ENCODE measurements at places on chromosomes 2 and 18.

DNA sequence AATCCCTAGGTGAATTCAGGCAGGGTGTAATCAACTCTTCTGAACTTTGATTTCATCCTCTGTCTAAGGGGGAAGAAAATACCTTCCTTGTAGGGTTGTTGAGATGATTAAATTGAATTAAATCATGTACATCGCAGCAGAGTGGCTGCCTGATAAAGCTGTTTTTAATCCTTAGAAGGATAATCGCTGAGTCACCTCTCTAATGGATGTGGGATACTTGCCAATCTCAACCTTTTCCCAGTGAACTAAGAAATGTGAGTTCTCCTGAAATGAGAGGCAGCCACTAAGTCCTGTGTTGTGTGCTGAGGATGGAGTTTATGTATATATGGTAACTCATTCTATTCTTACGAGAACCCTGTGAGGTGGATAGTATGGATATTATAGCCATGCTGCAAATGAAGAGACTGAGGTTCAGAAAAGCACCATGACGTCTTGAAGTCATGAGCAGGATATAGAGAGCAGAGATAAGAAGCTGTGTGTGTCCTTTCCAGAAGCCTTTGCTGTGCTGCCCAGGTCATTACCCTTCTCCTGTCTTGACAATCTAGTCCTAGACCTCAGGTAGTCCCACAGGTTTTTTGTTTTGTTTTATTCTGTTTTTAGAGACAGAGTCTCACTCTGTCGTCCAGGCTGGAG lies 93.3 kb downstream of the HNRNPLL start:
- DNase-seq: no peak

GRCh38 chr18:21669736-21670285 lies 34.8 kb downstream of the ABHD3 start:
- DNase-seq: no peak

DNA sequence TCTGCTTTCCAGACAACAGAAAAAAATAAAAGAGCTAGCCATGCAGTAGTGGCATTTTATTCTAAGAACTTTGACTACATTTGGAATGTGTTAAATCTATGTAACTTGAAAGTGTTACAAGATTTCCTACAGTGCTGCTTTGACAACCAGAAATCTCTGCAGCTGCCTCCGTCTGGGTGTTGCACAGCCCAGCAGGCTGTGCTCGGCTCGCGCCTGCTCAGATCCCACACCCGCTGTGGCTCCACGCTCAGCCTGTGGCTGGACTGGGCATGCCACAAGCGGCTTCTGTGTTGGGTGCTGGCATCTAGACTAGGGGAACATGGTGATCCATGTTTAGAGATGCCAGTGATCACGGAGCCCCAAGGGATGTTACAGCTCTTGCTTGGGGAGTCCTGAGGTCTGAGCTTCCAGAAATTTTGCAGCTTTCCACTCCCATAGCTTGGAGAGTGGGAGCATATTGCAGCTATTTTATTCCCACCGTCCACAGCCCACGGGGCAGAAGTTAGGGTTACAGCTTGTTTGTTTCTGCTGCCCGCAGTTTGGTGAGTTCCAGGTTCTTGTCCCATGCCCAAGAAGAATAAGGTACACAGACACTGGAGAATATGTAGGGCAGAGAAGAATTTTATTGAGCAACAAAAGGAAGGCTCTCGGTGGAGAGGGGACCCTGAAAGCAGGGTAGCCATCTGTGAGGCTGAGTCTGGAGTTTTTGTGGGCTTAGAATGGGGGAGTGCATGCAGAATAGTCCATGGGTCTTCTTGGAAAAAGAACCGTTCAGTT lies 44.1 kb downstream of the FAM171B start:
- no peak for DNase-seq

DNA sequence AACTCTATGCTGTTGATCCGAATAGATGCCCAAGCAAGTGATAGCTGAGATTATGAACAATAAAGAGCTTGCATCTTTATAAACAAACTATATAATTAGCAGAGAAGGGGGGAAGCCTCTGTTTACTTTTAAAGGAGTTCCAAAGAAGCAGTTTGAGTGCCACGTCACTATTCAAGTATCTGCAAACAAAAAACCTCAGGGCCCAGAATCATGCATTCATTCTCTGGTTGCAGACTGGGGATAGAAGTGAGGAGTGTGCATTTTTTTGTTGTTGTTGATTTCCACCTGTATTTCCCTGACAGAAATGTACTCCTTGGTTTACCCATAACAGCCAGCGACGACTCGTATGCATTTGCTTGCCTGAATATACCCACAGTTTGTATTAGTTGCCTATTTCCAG lies 264.3 kb downstream of the PTGR3 start:
- DNase-seq: no peak

DNA sequence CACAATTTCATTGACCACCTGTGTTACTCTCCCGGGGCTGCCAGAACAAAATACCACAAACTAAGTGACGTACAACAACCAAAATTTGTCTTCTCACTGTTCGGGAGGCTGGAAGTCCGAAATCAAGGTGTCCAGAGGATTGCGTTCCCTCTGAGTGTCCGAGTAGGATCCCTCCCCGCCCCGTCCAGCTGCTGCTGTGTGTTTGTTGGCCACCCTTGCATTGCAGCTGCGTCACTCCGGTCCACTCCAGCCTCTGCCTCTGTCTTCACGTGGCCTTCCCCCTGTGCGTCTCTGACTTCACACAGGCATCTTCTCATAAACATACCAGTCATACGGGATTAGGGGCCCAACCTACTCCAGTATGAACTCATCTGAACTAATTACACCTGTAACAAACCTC lies 251.8 kb upstream of the SMIM21 start:
- no peak for DNase-seq

- DNase-seq: no peak
These were observed 384.1 kb downstream of the TNS1 start for GRCh38 chr2:217618744-217619143.
